IMR-90 (cell line): ENCODE measurements at places on chromosomes 6 and 20. TPM values are rescaled to one million over a fixed set of nuclear protein-coding genes. Genes with fewer than 3 reads are reported as not detected.

Gene ERMARD
- 15.1 and 17.2 TPM in 2 replicates for total RNA-seq

Gene NEURL2
- 0.56 and 1.1 TPM in 2 replicates for total RNA-seq

Gene KIF25
- total RNA-seq, result not detected in 2 replicates

Gene C20orf141
- total RNA-seq, result 0.36 TPM in 1 of 2 replicates, not detected in the other

Gene LGSN
- not detected in 2 replicates for total RNA-seq

Gene VSTM2L
- under 0.01 and 0.18 TPM in 2 replicates for total RNA-seq

Gene SEL1L2
- not detected in 2 replicates for total RNA-seq

Gene SLC17A9
- total RNA-seq, result 1.4 and 2.2 TPM in 2 replicates

Gene RGS17
- 1.4 and 1.7 TPM in 2 replicates for total RNA-seq

Gene DDX43
- total RNA-seq, result under 0.01 TPM in 1 of 2 replicates, not detected in the other

Gene KCNB1
- total RNA-seq, result not detected in 2 replicates

Gene CST5
- not detected in 2 replicates for total RNA-seq

Gene FKBP5
- total RNA-seq, result 7.0 and 10.0 TPM in 2 replicates

Gene EIF6
- total RNA-seq, result 215 and 227 TPM in 2 replicates

Gene MLIP
- not detected in 2 replicates for total RNA-seq

Gene THEMIS
- under 0.01 TPM in 1 of 2 replicates, not detected in the other for total RNA-seq
